ENCODE measurements at places on chromosomes 7 and 10.

- DNase-seq = no peak
Observed at GRCh38 chr7:14630048-14630447, 272.5 kb downstream of the DGKB start.

DNA sequence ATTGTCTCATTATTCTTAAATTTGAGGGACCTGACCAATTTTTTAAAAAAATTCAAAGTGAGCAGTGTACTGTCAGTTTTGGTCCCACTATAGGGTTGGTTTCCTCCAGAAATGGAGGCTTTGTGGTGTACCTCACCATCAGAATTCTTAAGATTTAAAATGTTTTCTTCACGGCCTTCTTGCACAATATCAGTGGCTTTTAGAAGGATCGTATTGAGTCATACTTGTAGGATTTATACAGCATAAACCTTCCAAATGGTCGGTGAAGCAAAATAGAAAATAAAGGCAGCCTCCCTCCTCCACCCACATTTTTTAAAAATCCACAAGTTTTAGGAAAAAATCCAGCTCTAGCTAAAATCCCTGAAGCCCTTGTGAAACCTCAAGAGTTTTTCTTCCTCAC is 126.4 kb downstream of the RNLS start:
- DNase-seq = no peak

DNA sequence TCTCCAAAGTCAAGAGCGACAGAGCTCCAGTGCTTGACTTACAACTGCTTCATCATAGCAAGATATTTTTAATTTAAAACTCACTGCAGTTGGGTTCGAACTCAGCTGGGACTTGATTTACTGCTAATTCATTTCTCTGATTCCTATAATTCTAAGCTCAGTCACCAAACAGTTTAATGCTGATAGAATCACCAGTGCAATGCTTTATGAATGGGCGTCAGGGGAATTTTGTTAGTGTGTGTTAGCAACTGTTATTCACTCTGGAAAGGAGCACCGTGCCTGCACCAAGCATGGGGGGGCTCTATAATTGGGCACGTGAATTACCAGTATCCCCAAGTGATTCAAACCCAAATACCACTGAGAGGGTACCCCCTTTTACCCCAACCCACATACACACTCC is 10.4 kb downstream of the PLXNA4 start:
- DNase-seq = no peak

DNA sequence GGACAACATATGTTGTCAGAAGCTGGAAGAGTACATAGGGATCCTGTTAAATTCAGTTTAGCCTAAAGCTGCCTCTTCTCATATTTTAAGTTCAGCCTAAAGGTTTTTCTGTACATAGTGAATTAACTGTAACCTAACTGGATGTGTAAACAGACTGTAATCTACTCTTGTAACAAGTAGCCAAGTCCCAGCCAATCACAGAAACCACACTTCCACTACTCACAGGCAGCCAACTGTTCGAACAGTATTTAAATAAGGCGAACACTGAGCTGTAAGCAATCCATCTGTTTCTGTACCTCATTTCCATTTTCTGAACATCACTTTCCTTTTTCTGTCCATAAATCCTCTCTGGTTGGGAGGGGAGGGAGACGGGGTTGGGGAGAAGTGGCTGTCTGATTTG is 15.0 kb upstream of the STN1 start:
- DNase-seq = no peak

All from activated T-helper 1 cell treated with anti-CD3 and anti-CD28 coated beads, Interleukin-2, amount 50 U/mL, for 16 hours (primary cell).